ENCODE measurements at places on chromosomes 16 and 17.

GRCh38 chr17:79622776-79623175, 11.9 kb upstream of the RBFOX3 start:
- DNase-seq = no peak

- no peak for DNase-seq
These were observed 6.2 kb upstream of the TMEM92 start for GRCh38 chr17:50268026-50268425.

GRCh38 chr16:50884066-50884860, 142.4 kb downstream of the CYLD start:
- DNase-seq = no peak

GRCh38 chr16:89473791-89474414, 16.5 kb downstream of the ANKRD11 start:
- no peak for DNase-seq

DNA sequence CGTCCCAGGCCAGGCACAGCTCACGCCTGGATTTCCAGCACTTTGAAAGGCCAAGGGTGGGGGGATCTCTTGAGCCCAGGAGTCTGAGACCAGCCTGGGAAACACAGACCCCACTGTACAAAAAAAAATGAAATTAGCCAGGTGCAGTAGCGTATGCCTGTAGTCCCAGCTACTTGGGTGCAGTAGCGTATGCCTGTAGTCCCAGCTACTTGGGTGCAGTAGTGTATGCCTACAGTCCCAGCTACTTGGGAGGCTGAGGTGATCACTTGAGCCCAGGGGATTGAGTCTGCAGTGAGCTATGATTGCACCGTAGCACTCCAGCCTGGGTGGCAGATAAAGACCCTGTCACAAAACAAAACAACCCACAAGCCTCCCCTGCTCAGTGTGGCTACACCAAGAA, 27.0 kb upstream of the SLC25A19 start:
- no peak for DNase-seq

DNA sequence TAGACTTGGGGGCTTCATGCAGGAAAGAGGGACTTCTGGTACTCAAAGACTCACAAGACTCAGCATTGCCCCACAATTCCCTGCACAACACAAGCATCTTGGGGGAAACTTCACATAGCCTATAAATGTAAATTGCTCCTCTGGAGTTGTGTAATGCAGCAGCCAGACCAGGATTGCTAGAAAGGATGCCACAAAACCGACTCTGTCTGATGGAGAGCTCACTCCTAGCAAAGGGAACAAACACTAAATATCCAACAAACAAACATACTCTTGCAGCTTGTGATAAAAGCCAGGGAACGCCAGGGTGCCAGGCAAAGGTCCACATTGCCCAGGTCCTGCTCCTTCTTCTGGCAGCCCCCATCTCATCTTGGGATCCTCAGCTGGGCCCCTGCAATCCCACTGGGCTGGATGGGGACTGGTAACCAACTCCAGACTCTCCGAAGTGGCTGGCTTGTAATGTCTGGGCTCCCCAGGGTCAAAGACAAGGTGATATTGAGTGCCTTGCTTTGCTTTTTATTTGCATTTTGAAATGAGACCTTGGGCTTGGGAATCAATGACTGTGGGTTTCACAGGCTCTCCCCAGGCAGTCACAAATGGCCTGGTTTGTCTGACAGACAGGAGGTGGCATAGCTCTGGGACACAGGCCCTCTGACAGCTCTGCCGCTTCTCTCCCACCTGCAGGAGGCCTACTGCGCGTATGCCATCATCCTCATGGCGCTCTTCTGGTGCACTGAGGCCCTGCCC, 15.3 kb downstream of the SLC13A2 start:
- no peak for DNase-seq
